ENCODE measurements at places on chromosomes 5 and 9.

- no peak for DNase-seq
Measured at GRCh38 chr5:25439025-25439424, 794.2 kb upstream of the CDH10 start.

- DNase-seq, result no peak
Measured at GRCh38 chr5:169178754-169179153, 122.2 kb downstream of the SLIT3 start.

DNA sequence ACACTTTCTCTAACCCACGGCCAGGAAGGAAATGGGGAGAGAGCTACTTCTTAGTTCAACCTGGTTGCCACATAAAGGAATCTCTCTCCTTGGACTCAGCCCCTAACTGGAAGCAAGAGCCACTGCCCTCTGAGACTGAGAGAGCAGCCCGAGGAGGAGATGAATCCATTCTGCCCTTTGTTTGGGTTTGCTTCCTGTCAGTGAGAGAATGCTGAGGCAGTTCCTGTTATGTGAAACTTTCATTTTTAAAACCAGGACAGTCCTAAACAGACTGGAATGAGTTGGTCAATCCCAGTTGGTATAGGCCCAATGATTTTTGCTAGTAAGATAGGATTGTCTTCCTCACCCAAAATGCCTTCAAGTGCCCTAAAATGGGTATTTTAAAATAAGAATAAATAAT, 205.1 kb downstream of the NTRK2 start:
- no peak for DNase-seq

GRCh38 chr5:102678267-102679058, 76.6 kb upstream of the PAM start:
- no peak for DNase-seq

DNA sequence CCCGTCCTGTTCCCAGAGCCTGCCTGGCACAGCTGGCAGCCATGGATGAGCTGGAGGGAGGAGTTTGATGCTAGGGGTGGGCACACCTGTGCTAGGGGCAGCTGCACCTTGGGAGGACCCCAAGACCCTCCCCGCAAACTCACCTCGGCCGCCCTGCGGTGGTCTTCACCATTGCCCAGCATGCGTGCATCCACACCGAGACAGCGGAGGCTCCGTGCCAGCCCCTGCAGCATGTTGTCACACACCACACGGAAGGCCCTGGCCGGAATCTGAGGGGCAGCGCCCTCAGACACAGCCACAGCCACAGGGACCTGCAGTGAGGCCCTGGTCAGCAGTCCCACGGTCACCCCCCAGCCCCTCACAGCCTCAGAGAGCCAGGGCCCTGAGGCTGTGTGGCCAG, 45.9 kb upstream of the NRARP start:
- DNase-seq, result no peak

DNA sequence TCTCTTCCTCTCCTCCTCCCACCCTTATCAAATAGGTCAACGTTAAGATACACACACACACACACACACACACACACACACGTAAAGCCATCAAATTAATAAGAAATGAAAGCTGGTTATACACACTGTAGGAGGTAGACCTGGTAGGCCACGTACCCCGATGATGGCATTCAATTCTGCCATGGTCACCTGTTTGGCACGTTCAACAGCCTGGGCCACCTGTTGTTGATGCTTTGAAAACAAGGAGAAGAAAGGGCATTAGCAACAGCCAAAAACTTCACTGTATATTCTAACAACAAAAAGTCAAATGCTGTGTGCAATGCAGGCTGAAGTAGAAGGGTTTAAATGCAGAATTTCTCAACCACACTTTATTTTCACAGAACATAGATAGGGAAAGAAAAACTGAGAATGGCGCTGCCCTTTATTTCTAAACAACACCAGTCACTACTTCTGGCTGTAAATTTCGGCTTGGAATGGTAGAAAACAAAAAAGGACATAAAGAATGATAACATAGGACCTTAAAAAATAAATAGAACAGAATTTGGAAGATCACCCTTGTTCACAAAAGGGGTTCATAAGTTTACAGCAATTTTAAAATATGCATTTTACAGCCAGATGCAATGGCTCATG, 37.2 kb downstream of the TLE1 start:
- no peak for DNase-seq

GRCh38 chr5:56003679-56004078, 8.9 kb upstream of the IL6ST start:
- DNase-seq, result no peak

- DNase-seq, result no peak
Measured at GRCh38 chr5:60333005-60333571, 366.9 kb downstream of the DEPDC1B start.

DNA sequence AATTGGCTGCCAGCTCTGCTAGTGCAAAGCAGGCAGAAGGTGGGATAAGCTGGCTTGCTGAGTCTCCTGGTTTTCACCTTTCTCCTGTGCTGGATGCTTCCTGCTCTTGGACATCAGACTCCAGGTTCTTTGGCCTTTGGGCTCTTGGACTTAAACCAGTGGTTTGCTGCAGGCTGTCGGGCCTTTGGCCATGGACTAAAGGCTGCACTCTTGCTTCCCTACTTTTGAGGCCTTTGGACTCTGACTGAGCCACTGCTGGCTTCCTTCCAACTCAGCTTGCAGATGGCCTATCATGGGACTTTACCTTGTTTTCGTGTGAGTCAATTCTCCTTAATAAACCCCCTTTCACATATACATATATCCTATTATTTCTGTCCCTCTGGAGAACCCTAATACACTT, 1293.9 kb upstream of the CDH6 start:
- peak; percentile 48 for DNase-seq

DNA sequence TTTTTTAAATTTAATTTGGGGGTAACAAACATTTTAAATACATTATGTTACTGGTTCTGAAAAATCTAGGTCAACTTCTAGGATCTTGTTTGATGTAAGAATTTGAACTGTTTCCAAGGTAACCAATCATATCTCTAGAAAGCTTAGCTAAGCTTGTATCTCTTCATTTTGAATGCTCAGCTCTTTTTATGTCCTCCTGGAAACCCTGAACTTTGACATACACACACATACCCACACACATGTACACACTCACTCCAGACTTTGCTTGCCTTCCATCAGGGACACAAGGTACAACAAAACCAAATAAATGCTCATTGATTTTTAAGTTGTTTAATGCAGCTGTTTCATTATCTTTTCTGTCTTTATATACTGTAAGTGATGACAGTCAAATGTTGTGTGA, 178.5 kb downstream of the RAB3C start:
- DNase-seq, result no peak

GRCh38 chr5:68344447-68345111, 129.0 kb downstream of the PIK3R1 start:
- DNase-seq, result no peak

DNA sequence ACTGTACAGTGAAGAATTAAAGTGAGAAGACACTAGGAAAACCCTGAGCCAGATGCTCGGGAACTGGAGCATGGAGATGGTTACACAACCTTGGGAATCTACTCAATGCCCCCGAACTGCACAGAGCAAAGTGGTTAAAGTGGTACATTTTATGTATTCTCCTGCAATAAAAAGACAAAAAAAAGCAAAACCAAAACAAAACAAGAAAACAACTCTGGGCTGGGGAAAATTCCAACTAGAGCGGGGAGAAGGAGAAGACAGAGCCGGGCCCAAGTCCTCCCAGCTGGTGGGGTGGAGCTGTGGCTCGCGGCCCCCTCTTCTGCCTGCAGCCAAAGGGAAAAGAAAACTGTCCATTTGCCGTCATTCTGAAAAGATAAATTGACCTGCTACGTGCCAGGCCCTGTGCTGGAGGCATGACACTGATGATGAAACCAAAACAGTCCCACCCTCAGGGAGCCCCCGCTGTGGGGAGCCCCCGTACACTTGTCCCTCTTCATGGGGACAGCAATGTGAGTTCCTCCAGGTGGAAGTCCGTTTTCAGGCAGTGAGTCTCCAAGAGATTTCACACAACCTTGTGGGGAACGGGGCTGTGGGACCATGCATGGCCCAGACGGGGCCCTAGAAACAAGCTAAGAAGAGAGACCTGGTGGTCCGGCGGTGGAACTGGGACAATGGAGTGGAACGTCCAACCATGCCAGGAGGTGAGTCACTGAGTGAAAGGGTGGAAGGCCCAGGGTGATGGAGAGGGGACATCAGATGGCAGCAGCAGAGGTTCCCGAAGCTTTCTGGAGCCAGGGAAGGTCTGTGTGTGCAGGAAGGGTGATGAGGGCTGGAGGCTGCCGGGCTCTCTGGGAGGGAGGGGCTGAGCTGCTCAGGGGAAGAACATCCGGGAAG, 114.8 kb upstream of the COL5A1 start:
- no peak for DNase-seq

- no peak for DNase-seq
Measured at GRCh38 chr9:110214090-110214489, 6.1 kb upstream of the C9orf152 start.
